ENCODE measurements at places on chromosomes 7 and 10.

DNA sequence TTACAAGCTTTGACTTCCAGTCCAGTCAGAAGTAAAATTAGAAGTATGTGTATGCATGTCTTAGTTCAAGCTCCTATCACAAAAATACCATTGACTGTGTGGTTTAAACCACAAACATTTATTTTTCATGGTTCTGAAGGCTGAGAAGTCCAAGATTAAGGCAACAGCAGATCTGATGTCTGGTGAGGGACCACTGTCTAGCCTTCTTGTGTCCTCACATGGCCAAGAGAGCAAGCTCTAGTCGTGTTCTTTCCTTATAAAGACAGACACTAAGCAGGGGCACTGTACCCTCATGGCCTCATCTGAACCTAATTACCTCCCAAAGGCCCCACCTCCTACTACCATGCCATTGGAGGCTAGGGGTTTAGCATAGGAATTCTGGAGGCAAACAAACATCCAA lies 41.3 kb upstream of the ARL4A start:
- no peak for DNase-seq

- DNase-seq, result peak; percentile 35
Observed at GRCh38 chr10:104406715-104407650, 53.4 kb downstream of the CFAP58 start.

GRCh38 chr7:81299711-81300110 lies 380.9 kb upstream of the SEMA3C start:
- no peak for DNase-seq

DNA sequence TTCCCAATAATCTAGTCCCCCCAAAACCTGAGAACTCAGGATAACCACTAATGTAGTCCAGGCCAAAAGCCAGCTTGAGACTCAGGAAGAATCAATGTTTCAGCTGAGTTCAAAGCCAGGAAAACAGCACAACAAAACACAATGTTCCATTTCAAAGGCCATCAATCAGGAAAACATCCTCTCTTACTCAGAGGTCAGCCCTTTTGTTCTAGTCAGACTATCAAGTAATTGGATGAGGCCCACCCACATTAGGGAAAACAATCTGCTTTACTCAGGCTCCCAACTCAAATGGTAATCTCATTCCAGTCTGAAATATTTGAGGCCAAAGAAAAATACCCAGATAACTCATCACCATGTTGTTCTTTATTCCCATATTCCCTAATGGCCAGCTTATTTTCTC lies 152.2 kb downstream of the SDHAF3 start:
- no peak for DNase-seq

DNA sequence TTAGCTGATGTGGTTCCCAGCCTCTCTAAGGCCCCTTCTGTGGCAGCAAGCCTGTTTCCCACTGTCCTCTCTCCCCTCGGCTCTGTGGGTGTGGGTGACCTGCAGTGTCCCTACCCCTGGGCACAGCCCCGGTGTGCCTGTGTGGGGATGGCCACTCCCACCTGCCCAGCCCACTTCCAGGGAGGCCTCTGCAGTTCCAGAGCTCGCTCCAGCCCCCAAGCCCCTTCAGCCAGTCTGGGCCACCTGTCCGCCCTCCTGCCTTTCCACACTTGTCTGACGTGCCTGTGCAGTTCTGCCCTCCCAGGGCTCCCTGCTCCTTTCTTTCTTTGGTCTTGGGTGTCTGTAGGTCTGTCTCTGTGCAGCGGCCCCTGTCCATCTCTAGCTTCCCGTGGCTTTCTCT lies 127.0 kb upstream of the PPIF start:
- no peak for DNase-seq

- peak; percentile 92 for DNase-seq
Observed at GRCh38 chr7:102395873-102396709, at the start of gene PRKRIP1. PRKRIP1 (plus strand) TSS chr7:102396363; CDS start chr7:102396412, 49 bp downstream.

- peak; percentile 74 for DNase-seq
Observed at GRCh38 chr10:122504610-122504950, 43.2 kb downstream of the HTRA1 start.

GRCh38 chr10:13707156-13707881 lies 120.6 kb downstream of the PRPF18 start:
- peak; percentile 87 for DNase-seq

- DNase-seq, result peak; percentile 75
Observed at GRCh38 chr7:20407585-20408466, 77.1 kb downstream of the ITGB8 start.

All from right lung (tissue), 10 donors.